NAMALWA (cell line): ENCODE measurements at places on chromosomes 4 and X.
A peak's percentile ranks its signal among the peaks of the same experiment; 100 is the strongest.

- DNase-seq, result peak; percentile 35
These were observed 32.2 kb downstream of the IL21 start for GRCh38 chr4:122588453-122589238.

- no peak for DNase-seq
These were observed 281.6 kb downstream of the SLC7A11 start for GRCh38 chr4:137960371-137961050.

- DNase-seq, result no peak
These were observed 9.1 kb downstream of the HTRA3 start for GRCh38 chr4:8278421-8279287.

DNA sequence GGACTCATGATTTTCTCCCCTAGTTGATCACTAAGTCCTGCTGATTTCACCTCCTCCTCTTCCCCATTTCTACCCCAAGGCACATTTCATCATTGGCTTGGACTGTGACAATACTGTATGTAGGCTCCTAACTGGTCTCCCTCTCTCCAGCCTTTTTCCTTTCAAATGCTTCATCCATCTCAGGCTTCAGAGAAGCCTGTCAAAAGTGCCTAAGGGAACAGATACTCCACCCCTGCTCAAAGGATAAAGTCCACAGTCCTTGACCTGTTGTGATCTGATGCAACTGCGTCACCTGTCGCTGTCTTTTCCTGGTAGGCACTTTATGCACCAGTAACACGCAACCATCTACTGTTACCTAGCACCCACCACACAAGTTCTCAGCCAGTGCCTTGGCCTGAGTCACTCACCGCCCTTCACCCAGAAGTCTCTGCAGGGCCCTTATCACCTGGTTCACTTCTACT is 12.8 kb downstream of the SCARB2 start:
- DNase-seq, result peak; percentile 27
